ENCODE measurements at places on chromosomes 2 and 18. TPM values are rescaled to one million over a fixed set of nuclear protein-coding genes. Genes with fewer than 3 reads are reported as not detected.

VIL1 gene
- not detected for total RNA-seq

EPB41L5 gene
- total RNA-seq, result 1.9 TPM

DNMT3A gene
- 64.6 TPM for total RNA-seq

SRD5A2 gene
- not detected for total RNA-seq

SAG gene
- total RNA-seq, result 0.04 TPM

MC2R gene
- total RNA-seq, result not detected

CDH2 gene
- total RNA-seq, result not detected

IAH1 gene
- 61.2 TPM for total RNA-seq

SGPP2 gene
- 3.0 TPM for total RNA-seq

CFAP221 gene
- not detected for total RNA-seq

ACMSD gene
- total RNA-seq, result not detected

DNA sequence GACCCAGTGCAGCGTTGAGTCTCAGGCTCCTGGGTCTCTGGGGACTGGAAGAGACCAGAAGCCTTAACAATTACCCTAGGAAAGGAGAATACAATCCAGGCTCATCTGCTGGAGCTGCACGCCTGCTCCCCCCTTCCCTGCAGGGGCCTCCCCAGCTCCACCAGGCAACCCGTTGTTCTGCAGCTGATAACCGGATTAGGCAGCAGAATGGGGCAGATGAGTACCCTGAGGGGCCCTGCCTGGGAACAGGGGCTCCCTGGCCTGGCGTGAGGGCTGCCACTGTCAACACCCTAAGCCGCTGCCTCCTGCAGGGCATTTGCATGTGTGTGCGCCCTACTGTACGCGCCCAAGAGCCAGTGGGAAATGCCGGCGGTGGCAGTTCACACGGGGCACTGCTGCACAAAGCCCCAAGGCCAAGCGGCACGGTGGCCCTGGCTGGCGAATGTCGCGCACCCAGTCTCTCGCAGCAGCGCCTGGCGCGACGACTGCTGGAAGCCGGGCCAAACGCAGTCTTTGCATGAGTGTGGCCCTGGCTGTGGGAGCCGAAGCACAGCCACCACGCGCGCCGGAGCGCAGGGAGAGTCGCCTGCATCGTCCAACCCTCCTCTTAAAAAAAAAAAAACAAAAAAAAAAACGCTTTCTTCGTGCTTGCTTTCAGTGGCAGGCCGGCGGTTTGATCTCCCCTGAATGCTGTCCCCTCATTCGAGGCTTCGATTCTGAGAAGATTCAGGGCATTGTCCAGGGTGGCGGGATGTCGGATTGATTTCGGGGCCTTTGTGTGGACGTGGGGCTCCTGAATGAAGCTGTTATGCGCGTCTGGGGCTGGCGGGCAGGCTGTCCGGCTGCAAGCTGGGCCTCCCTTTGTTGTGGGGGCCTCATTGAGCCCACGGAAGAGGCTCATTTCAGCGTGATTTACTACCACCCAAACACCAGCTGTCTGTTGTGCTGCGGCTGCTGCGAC, 63.8 kb downstream of the SETBP1 start:
- no peak for ATAC-seq

- no peak for ATAC-seq
These were observed 583.3 kb upstream of the FSHR start for GRCh38 chr2:49737606-49738005.

DNA sequence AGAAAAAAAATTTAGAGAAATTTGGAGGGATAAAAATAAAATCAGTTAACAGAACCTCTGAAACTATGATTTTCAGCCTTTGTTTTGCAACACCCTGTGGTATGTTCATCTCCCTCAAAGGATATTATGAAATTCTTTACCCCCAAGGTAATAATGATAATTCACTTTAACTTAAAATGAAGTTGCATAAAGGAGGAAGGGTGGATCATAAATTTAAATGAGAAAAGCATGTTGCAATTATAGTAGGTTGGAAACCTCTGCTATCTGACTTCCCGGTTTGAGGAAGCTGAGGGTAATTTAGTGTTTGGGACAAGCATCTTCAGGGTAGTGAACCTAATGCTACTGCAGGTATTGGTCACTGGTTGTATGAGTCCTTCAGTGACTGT, 102.9 kb downstream of the BABAM2 start:
- ATAC-seq, result no peak

DNA sequence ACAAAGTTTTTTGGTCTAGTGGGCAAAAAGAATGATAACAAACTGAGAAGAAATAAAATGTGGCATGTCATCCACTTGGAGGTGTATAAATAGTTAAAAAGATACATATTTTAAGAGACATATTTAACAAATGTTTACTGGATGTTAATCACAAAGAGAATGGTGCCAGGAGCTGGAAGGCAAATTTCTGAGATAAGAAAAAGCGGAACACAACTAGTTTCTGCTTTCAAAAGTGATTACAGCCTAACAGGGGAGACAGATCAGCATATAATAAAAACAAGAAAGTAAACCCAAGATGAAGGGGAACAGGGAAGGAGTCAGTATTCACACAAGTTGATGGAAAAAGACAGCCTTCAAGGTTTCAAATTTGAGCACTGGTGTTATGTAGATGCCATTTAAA, 91.3 kb downstream of the OLA1 start:
- no peak for ATAC-seq

GRCh38 chr2:147782141-147782930, 62.5 kb upstream of the ACVR2A start:
- peak; percentile 62 for ATAC-seq

DNA sequence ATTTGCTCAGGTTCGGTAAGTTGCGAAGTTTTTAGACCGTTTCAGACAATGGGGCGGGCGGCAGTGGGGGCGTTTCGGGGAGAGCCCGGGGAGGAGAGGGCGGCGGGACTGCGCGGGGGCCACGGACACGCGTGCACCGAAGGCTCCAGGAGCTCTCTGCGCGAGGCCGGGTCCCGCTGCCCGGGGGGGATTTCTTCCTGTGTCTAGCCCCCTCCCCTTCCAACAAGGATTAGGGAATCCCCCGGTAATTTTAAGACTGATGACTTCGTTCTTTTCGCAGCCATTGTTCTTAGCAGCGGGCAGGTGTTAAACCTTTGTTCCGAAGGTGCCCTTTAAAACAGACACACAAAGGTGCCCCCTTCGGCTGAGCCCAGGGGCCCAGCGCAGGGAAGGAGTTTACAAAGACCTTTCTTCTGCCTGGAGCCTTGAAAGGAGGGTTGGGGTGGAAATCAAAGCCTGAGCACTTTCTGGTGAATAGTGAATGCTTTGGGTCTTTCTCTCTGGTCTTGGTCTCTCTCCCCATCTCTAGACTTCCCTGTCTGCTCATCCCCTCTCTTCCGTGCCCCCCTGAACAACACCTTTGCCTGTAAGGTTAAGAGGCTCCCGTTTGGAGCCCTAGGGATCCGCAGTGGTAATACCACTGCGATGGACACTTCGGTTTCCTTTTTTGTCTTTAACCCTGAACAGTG, 2.1 kb downstream of the TRIB2 start:
- ATAC-seq, result no peak

DNA sequence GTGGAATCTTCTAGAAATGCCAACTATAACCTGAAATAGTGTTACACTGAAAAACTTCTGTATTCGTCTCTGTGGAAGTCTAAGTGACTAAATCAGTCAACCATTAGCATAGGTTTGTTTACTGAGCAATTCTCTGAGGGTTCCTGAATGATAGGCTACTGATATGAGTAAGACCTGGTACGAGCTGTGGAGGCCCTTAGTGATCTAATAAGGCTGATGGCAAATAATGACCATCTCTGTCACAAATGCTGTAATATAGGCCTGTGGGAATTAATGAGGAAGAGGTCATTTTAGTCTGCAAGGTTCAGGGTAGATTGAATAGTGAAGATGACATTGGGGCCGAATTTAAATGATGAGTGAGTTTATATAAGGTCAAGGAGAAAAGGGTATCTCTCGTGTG, 82.5 kb downstream of the MGAT5 start:
- peak; percentile 65 for ATAC-seq

DNA sequence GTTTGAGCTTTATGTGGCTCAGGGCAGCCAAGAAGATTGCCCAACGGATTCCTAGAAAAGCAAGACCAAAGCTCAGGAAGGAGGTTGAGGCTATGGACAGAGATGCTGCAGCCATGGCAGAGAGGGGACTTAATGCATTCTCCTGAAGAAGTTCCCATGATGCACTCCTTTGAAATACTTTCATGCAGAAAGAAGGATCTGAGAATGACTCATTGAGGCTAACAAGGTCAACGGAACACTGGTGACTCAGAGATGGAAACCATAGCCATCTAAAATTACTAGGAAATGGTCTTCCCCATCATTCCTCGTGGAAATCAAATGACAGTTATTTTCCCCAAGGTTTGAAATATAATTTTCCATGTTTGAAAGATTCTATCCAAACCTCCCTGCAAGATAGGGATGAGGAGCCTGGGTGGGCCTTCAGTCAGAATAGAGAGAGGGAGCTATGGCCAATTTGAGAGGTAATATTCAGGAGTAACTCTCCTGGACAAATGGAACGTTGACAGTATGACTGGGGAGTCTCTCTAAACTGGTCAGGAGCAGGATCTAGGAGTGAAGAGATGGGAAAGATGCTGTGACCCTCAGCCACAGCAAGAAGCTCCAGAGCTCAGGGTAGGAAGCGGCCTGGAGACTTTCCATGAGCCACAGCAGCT, 63.0 kb downstream of the REEP1 start:
- ATAC-seq, result peak; percentile 71

GRCh38 chr18:76264198-76264875, 230.7 kb downstream of the ZNF516 start:
- no peak for ATAC-seq

- ATAC-seq, result no peak
These were observed 20.1 kb downstream of the SMYD1 start for GRCh38 chr2:88087763-88088162.

- ATAC-seq, result no peak
These were observed 2.4 kb downstream of the EN1 start for GRCh38 chr2:118845005-118845521.

- no peak for ATAC-seq
These were observed 89.5 kb upstream of the RBMS1 start for GRCh38 chr2:160583146-160583535.

DNA sequence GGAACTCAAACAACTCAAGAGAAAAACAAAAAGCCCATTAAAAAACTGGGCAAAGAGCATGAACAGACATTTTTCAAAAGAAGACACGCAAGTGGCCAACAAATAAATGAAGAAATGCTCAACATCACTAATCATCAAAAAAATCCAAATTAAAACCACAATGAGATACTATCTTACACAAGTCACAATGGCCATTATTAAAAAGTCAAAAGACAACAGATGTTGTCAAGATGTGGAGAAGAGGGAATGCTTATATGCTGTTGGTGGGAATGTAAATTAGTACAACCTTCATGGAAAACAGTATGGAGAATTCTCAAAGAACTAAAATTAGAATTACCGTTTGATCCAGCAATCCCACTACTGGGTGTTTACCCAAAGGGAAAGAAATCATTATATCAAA, 15.1 kb downstream of the LMAN1 start:
- ATAC-seq, result no peak

DNA sequence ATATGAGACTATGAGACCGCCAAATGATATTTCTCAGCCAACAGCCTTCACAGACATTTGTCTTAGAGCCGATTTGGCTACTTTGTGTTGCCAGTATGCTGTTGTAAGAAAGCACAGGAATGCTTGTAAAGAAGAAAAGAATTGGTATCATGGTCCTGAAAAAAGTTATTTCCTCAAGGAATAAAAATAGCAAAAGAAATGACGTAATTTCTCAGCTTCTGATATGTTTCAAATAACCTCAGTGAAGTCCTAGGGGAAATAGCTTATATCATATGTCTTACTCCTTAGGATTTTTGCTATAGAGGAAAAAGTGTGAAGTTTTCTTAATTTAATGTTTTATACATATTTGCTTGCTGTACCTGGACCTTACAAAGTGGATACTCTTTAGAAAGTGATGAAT, 23.0 kb downstream of the SCN1A start:
- no peak for ATAC-seq

GRCh38 chr2:233250985-233251305, 528 bp upstream of the ATG16L1 start:
- peak; percentile 4 for ATAC-seq

- no peak for ATAC-seq
These were observed 551.4 kb downstream of the NRXN1 start for GRCh38 chr2:50480507-50480906.

DNA sequence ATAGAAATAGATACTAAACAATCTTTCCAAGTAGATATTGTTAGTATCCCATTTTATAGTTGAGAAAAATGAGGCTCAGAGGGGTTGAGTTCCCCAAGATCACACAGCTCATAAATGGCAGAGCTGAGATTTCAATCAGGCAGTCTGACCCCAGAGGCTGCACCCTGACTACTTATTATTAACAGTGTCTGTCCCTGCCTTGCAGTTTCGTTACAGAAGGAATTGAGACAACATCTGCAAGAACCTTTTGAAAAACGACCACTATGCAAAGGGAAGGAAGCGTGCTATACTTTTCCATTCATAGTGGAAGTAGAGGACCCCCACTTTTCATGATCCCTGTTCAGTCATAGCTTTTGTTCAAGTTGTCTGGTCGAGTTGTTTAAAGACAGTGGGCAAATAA, 53.2 kb upstream of the SEC11C start:
- no peak for ATAC-seq

Data from activated T-helper 17 cell treated with anti-CD3 and anti-CD28 coated beads, Interleukin-2, amount 50 U/mL, for 72 hours (primary cell).